OCI-LY7 (cell line): ENCODE measurements at places on chromosomes 13 and 19. TPM values are rescaled to one million over a fixed set of nuclear protein-coding genes. Genes with fewer than 3 reads are reported as not detected.

- no peak for DNase-seq
These were observed 27.7 kb downstream of the ZNF461 start for GRCh38 chr19:36638862-36639510.

GRCh38 chr13:59867867-59868266 lies 295.9 kb downstream of the DIAPH3 start:
- DNase-seq, result no peak

- no peak for DNase-seq
These were observed 39.6 kb upstream of the RANBP3 start for GRCh38 chr19:6017576-6017975.

The FBXO27 gene
- total RNA-seq, result 9.6 and 10.5 TPM in 2 replicates
